ENCODE measurements at places on chromosomes 2 and 18. TPM values are rescaled to one million over a fixed set of nuclear protein-coding genes. Genes with fewer than 3 reads are reported as not detected.

INPP5D gene
- total RNA-seq: 20.0 TPM

- no peak for DNase-seq
Observed at GRCh38 chr2:76323381-76323780, 612.7 kb upstream of the GCFC2 start.

DNA sequence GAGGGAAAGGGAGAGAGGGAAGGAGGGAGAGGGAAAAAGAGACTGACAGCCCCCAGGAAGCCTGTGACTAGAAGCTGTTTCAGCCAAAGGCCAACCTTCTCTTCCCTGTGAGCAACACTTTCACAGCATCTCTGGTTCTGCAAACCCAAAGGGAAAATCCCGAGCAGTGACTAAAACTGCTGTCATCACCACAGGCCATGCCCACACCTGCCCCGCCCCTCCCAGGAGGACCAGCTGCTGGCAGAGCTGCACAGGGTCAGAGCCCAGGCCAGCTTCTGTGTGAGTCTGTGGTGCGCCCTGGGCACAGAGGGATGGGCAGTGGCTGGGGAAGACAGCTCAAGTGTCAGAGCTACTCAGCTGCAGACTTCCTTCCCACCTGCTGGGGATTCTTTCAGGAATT is 64.9 kb upstream of the OTOS start:
- no peak for DNase-seq

CAB39 gene
- total RNA-seq: 85.9 TPM

DNA sequence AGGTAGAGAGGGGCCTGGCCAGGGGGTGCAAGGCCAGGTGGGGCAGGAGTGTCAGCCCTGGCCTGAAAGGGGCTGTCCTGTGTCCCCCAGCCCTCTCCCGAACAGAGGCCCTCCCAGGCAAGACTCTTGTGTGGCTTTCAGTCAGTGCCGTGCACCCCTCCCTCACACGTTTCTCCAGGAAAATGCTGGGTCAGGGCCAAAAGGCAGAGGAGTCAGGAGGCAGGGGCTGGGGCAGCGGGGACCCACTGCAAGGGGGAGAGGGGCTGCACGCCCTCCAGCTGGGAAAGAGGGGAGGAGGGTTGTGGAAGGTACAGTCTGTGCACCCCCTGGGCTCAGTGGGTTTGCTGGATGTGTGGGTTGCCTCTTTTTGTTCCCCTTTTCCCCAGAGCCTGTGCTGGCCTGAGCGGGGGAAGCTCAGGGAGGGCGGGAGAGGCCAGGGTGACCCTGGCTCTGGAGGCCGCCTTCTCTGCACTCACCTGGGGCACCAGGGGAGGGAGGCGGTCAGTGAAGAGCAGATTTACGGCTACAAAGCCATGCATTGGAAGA is 4.1 kb downstream of the KCNF1 start:
- no peak for DNase-seq

TBR1 gene
- not detected for total RNA-seq

DNA sequence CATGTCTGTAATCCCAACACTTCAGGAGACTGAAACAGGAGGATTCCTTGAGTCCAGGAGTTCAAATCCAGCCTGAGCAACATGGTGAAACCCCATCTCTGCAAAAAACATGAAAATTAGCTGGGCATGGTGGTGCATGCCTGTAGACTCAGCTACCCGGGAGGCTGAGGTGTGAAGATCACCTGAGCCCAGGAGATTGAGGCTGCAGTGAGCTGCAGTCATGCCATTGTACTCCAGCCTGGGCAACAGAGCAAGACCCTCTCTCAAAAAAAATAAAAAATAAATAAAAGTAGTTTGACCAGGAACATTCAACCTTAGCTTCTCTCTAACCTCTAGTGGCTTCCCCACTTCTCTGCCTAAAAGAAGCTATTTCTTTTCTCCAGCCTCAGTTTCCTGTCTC is 23.8 kb downstream of the SH3BP4 start:
- no peak for DNase-seq

SIX2 gene
- total RNA-seq: 1.5 TPM

IKZF2 gene
- 34.4 TPM for total RNA-seq
